ENCODE measurements at places on chromosomes 13 and 19.
A peak's percentile ranks its signal among the peaks of the same experiment; 100 is the strongest.

DNA sequence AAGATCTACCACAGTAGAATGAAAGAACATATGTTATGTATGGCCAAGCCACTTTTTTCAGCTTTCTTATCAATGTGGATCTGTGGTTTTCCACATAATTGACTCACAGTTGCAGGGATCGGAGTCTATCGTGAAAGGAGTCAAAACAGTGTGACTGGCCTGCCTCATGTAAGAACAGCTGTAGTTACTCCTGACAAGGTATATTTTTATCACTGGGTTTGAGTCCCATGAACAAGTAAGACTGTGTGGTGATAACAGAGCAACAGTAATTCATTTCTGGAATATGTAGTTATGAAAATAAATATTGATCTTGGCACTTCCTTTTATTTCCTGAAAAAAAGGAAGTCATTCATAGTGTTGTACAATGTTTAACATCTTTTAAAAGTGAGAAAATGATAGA is 416.6 kb downstream of the KLF12 start:
- DNase-seq: no peak

GRCh38 chr13:97262058-97262457 is 39.9 kb downstream of the MBNL2 start:
- no peak for DNase-seq

DNA sequence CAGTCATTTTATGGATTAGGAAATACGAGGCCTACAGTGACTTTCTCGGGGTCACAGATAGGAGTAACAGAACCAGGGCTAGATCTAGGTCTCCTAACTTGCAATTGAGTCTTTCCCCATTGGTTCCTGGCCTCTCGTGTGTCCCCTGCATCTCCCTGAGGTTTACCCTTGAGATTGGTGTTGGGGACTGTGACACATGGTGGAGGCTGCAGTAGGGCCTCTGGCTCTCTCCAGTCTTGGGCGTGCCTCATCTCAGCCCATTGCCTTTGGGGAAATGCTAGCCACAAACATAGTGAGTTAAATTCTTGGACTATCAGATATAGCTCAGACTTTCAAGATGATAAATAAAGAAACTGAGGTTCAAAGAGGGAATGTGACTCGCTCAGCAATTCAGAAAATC is 212.1 kb downstream of the KCNRG start:
- no peak for DNase-seq

GRCh38 chr19:54218960-54219661 is 3.7 kb downstream of the LILRB3 start:
- DNase-seq: no peak

- peak; percentile 89 for DNase-seq
Measured at GRCh38 chr19:35269438-35270117, 816 bp downstream of the USF2 start.

- DNase-seq: no peak
Measured at GRCh38 chr13:94598281-94598680, 2.3 kb upstream of the TGDS start.

DNA sequence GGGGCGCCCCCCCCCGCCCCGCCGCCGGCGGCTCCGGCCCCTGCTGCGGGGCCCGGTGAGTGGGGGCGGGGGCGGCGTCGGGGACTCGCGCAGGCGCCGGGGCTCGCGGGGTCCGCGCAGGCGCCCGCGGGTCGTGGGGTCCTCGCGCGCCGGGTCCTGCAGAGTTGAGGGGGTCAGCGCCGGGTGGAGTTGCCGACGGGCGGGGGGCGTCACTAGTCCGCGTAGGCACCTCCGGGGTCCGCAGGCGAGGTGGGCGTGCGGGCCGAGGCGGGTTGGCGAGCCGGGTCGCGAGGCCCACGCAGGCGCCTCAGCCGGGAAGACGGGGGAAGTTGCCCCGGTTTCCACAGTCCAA is 365 bp downstream of the PPP6R1 start:
- no peak for DNase-seq

DNA sequence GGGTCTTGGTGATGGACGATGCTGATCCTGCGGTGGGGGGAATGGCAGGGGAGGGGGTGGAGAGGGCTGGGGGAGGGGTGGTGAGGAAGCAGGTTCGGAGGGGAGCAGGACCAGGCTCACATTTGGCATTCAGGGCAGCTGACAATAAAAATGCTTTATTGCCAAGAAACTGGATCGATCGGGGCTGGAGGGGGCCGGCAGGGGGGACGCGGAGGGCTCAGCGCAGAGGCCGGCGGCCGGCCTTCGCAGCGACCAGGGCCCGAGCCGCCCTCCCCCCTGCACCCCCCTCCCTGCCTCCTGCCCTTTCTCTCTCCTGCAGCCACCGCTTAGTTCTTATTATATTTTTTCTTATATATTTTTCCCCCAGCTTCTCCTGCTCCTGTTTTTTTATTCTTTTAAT is 18.1 kb upstream of the POU2F2 start:
- DNase-seq: no peak

DNA sequence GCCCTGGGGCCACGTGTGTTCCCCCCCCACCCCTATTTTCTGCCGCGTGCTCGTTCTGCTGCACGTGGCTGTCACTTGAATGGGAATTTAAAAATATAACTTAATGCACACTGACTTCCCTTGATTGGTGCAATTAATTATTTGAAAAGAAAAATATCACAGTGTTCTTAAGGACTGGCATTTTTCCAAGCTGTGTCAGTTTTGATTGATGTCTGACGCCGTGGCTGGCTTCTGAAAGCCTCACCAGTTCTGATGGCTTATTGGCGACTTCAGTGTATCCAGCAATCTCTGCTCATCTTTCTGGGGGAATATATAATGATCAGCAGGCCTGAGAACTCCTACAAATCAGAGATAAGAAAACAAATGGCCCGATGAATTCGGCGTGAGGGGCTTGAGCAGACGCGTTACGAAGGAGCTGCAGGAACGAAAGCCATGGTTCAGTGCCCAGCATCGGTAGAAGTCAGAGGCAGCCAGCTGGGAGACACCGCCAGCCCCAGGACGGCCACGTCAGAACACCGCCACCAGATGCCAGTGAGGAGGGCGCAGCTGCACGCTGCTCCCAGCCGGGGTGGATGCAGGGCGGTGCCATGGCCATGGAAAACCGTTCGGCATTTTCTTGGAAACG is 111.2 kb downstream of the KDM4B start:
- no peak for DNase-seq

- DNase-seq: no peak
Measured at GRCh38 chr13:76942363-76942762, 5.9 kb upstream of the ACOD1 start.

- peak; percentile 26 for DNase-seq
Measured at GRCh38 chr19:50191216-50191615, 12.2 kb upstream of the MYH14 start.

GRCh38 chr19:2813235-2814160 is 6.2 kb upstream of the ZNF554 start:
- DNase-seq: no peak

DNA sequence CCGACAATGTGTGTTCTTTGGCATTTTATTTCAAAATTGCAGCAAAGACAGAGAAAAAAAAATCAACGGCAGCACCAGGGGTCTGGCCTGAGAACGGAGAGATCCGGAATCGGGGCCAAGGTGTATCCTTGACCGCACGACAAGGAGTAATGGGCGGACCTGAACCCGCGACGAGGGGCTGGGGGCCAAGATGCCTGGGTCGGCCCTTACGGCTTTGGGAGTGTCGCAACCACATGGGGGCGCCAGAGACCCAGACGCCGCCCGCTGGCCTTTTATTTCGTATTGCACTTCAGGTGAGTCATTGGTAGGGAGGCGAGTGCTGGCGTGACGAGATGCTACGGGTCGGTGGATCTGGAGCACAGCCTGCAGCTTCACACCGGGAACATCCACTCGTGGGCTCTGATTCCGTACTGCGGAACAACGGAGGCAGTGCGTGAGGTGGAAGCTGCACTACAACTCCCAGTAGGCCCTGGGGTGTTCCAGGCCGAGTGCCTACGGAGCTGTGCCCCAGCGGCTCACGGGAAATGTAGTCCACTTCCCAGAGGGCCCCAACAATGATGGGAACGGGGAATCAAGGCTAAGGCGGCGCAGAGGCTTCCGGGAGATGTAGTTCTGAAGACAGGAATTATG is 15.7 kb downstream of the BCAT2 start:
- peak; percentile 96 for DNase-seq

DNA sequence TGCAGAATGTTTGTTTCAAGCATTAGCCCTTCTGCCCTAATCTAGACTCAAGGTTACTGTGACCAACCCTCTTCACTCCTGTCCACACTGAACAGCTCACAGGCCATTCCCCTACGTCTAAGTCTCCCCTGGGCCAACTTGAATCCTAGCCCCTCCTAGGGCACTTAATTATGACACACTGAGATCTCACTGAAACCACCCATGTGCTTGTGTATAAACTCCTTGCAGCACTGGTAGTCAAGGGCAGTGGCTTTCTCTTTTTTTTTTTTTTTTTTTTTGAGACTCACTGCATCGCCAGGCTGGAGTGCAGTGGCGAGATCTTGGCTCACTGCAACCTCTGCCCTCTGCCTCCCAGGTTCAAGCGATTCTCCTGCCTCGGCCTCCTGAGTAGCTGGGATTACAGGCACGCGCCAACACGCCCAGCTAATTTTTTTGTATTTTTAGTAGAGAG is 1.9 kb upstream of the AKT2 start:
- no peak for DNase-seq

DNA sequence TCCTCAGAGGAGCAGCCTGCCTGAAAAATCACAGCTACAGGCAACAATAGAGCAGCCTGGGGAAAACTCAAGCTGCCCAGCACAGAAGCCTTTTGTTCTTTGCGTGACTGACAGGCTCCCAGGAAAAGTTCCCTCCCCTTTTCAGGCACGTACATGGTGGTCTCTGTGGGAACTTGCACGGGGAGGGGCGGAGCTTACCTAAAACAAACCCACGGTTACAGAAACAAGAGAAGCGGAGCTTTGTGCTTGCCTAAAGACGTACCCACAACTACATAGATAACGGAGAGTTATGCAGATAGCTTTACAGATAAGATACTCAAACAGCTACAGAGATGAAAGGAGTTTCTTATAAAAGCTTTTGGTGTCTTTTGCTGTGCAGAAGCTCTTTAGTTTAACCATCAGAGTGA is 11.4 kb downstream of the ETFB start:
- DNase-seq: no peak

DNA sequence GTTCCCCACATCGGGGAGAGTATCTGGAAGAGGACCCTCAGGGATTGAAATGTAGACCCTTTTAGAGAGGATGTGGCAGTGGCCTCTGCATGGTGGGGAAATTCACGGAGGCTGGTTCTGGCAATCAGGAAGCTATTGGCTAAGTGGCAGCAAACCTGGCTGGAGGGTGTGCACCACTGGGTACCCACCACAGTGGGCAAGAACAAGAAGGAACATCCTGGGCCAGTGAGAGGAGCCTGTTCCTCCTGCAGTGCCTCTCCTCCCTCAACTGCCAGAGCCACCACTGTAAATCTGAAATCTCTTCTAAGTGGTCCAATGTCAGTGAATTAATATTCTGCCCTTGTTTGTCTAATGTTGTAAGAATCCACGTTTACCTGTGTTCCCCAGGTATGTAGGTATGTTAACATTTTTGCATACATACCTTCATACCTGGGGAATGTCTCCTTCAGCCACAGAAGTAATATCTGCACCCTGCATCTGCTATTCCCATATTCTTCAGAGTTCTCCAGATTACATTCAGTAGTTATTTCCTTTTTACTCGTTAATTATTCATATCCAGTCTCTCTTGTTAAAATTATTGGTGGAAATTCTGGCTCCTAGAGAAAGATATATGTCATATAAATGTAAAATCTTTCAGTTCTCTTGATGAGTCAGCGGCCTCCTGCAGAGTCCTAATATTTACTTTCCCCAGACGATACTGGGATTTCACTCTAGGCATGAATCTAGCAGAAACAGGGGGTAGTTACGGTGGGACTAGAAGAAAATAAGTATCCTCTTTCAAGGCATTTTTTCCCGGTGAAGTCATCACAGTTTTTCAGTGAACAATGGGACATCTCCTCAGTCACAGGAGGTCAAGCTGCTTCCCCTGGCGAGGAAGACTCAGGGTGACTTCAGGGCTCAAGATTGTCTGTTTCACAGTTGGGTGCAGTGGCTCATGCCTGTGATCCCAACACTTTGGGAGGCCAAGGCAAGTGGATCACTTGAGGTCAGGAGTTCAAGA is 148.3 kb downstream of the MYO16 start:
- DNase-seq: no peak

- no peak for DNase-seq
Measured at GRCh38 chr13:30985637-30986205, 53.3 kb downstream of the TEX26 start.

- no peak for DNase-seq
Measured at GRCh38 chr19:52296400-52296772, 583 bp upstream of the ZNF480 start.
